ENCODE measurements at places on chromosomes 11 and 22.

DNA sequence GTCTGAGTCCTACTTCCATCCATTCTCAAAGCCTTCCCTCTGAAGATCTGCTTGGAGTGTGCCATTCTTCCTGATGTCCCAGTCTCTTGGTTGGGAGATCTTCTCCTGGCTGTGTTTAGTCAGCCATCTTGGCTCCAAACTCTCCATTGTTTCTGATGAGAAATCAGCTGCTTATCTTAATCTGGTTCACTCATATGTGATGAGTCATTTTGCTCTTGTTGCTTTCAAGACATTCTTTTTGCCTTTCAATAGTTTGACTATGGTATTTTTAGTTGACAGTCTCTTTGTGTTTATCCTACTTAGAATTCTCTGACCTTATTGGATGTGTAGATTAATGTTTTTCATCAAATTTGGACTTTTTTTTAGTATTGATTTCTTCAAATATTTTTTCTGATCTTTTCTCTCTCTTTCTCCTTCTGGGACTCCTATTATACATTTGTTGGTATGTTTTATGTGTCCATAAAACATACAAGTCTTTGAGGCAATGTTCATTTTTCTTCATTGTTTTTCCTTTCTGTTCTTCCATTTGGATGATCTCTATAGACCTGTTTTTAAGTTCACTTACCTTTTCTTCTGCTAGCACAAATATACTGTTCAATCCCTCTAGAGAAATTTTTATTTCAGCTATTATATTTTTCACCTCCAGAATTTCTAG, 77.2 kb upstream of the CLPB start:
- no peak for DNase-seq

DNA sequence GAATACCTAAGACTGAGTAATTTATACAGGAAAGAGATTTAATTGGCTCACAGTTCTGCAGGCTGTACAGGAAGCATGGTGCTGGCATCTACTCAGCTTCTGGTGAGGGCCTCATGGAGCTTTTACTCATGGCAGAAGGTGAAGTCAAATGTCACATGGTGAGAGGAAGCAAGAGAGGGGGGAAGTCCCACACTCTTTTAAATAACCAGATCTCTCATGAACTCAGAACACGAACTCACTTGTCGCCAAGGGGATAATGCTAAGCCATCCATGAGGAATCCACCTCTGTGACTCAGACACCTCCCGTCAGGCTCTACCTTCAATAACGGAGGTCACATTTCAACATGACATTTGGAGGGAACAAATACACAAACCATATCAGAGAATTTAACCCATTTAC, 42.2 kb downstream of the BIRC2 start:
- DNase-seq = no peak

- no peak for DNase-seq
Measured at GRCh38 chr11:64804346-64805210, 1.6 kb upstream of the MAP4K2 start.

- DNase-seq = peak; percentile 45
Measured at GRCh38 chr22:21940521-21940920, 12.1 kb downstream of the PPM1F start.

DNA sequence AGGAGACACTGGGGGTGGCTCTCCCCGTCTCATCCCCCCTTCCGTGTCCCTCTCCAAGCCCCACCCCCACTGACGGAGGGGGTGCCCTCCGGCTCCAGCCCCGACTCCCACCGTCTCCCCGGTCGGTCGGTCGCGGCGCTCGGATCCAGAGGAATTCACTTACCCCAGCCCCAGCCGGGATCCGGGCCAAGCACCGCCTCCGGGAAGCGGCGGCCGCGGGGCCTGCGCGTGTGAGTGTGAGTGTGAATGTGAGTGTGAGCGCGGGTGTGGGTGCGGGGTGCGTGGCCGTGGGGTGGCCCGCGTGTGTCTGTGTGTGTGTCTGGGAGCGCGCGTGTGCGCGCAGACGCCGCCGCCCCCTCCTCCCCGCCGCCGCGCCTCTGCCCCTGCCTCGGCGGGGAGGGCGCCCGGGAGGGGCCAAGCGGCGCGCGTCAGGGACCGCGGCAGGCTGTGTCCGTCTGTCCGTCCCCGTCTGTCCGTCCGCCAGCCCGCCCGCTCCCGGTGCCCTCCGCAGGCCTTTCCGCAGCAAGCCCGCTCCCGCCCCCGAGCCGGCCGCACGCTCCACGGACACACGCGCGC, at the start of gene ELFN2:
ELFN2 (minus strand) TSS at position 345 of the 576 bp plus-strand sequence. CDS start 51,945 bp downstream, outside the sequence.
- no peak for DNase-seq

DNA sequence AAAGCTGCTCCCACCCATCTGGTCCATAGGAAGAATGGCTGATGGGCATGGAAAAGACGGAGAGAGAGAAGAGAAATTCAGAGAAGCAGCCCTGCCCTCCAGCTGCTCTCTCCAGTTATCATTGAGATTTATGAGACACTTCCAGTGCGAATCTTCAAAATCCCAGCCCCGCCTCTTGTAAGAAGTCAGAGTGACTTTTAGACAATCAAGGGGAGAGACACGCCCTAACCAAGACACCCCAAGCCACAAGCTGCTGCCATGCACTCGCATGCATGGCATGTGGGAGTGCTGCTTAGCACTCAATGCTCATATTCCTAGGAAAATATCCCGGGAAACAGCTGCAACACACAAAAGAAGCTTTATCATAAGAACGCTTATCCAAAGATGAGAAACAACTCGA, 110.6 kb upstream of the BID start:
- DNase-seq = peak; percentile 73

GRCh38 chr11:72114570-72114969, 2.1 kb upstream of the ANAPC15 start:
- no peak for DNase-seq

DNA sequence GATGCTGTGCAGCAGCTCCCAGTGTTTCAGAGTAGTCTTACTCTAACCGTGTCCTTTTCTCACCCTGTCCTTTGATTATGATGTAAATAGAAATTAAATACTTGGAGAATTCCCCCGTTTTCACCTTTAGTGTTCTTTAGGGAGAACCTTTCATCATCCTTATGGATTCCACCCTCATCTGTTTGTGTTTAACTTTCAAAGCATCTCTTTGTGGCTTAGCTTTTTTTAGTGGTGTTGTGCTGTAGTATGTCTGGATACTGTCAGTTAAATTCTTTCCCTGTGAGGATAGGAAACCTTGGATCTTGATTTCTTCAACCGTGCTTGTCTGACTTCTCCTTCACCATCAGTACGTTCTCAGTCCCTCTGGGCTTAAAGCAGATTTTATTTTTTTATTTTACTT, 48.5 kb downstream of the PPP6R3 start:
- DNase-seq = no peak

- DNase-seq = no peak
Measured at GRCh38 chr11:92136797-92137196, 87.8 kb upstream of the FAT3 start.

GRCh38 chr11:16795146-16795545, 56.7 kb downstream of the C11orf58 start:
- DNase-seq = no peak

DNA sequence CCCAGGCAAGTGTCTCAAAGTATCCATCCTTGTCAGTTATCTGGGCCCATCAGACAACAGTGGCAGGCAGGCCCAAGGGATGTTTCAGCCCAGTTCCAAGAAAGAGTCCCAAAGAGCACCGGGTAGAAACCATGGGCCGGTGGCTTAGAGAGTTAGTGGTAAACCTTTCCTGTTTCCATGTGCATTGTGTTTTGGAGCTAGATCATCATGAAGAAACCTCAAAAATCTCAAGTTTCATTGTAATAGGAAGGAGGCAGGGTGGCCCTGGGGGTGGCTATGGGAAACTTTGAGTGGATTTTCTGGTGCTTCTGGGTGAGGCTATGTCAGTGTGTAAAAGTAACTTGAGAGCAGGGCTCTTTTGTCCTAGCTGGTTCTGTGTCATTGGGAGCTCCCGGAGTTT, 68.1 kb downstream of the UBASH3B start:
- DNase-seq = no peak

DNA sequence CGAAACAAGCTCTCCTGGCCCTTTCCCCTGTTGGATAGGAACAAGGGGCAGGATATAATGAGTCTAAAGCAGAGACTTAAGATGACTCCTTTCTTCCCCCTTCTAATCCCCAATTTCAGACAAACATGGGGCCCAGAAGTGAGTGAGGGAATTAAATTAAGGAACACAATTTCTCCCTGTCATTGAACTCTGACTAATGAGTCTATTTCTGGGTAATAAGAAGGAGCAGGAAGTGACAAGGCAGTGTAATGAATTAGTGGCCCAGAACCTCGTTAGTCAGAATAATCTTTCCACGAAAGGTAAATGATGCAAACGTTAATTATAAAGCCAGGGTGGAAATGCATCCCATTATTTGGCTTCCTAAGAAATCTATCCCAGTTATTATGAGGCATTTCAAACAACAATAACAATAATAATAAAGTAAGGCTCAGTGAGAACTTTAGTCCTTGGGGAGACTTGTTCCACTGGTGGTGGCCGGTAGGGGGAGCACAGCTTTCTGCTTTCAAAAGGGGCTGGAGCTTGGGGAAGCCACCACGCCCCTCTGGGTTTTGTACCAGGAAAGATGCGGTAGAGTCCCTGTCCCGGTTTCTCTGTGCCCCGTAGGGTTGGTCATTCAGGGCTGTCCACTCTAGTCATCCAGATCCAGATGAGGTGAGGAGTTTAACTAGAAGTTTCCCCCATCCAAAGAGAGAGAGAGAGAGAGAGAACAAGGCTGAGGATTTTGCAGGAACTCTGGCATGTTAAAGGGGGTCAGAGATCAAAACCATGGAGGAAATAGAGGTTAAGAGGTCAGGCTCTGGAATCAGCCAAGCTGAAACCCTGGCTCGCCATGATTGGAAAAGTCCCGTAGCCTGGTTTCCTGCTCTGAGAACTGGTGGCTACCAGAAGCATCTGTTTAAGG, 298.3 kb downstream of the NTM start:
- peak; percentile 60 for DNase-seq

- no peak for DNase-seq
Measured at GRCh38 chr22:19120829-19121630, 1.2 kb downstream of the DGCR2 start.

- DNase-seq = no peak
Measured at GRCh38 chr11:100777103-100777502, 90.0 kb downstream of the ARHGAP42 start.

DNA sequence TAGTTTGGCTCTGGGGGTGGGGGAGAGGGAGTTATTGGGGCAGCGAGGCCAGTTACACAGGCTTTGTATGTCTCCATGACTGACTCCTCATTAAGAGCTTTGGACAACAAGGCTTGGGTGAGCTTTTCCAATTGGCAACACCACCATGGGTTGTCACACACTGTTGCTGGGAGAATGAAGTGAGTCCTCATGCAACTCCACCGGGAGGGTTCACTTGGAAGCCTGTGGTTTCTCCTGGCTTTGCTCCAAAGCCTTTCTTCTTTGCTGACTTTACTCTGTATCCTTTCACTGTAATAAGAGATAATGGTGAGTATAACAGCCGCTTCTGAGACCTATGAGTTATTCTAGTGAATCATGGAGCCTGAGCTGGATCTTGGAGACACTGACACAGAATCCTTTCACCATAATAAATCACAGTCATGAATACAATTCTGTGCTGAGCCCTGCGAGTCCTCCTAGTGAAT, 24.9 kb downstream of the EIF3F start:
- DNase-seq = peak; percentile 28

- DNase-seq = no peak
Measured at GRCh38 chr11:56848141-56848809, 99.8 kb upstream of the OR9G4 start.

- no peak for DNase-seq
Measured at GRCh38 chr11:106959800-106960199, 58.5 kb downstream of the GUCY1A2 start.

- no peak for DNase-seq
Measured at GRCh38 chr11:9146477-9146876, 55.1 kb upstream of the SCUBE2 start.

DNA sequence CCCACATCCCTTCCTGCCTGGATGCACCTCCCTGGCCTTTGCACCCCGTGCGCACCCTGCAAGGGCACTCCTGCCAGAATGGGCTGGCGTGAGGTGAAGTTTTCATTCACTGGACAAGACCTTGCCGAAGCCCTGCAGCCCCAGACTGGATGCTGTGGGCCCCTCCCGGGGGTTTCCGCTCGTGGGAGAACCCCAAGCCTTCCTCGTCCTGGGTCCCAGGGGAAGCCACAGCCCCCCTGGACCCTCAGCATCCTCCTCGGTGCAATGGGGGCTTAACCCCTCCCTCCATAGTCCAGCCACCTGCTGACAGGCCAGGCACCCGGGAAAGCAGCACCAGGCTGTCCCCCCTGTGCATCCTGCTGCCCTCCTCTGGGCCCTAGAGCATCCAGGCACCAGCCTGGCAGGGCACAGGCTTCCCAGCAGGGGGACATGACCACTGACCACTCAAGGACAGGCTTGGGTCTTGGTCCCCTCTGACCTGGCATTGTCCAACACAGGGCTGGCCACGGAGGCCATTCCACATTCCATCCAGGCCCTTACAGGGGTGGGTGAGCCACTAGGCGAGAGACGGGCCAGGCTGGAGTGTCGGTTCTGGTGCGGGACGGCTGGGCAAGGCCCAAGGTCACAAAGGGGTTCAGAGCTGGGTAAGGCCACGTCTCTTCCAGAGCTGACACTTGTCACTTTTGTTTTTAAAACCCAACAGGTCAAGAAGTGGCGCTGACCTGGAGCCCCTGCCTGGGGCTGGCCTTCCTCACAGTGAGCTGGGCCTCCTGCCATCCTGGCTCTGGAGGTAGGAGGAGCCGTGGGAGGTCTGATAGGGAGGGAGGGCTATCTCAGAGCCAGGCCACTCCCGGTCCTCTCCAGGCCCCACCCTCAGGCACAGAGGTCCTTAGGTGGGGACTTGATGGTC, 41.5 kb upstream of the PPARA start:
- peak; percentile 62 for DNase-seq

- peak; percentile 1 for DNase-seq
Measured at GRCh38 chr11:2523821-2524391, 79.1 kb downstream of the KCNQ1 start.

DNA sequence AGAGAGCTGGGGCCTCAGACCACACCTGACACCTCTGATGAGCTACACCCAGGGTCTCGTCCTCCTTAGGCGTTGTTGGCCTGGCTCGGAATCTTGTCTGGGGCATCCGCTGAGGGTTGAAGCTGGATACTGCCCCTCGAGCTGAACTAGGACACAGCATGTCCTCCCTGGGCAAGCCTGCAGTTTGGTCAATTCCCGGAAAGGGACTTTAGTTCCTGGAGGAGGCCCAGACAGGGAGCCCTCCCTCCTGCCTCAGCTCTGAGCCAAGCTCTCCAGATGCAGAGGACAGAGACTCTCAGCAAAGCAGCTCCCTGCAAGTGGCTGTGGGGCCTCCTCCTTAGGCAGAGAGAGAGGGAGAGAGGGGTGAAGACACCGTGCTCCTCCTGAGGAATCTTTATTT, 4.9 kb downstream of the APOL3 start:
- DNase-seq = no peak

- DNase-seq = peak; percentile 21
Measured at GRCh38 chr11:106208760-106209159, 131.3 kb downstream of the AASDHPPT start.

DNA sequence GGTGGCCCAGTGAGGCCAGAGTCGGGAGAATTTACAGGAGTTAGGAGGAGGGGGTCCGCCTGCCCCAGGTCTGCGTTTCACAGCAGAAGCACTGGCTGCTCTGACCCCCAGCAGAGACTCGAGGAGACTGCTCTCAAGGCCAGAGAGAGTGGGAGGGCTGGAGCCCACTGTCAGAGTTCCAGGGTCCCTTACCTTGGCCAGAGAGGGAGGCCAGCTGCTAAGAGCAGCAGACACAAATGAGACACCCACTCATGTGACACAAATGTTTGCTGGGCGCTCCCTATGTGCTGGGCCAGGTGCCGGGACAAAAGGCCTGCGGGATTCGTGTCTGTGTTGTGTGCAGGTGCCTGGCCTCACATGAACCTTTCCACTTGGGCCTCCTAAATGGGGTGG, 2.8 kb upstream of the TNFRSF13C start:
- DNase-seq = no peak

- no peak for DNase-seq
Measured at GRCh38 chr11:75132080-75132479, 18.8 kb upstream of the SLCO2B1 start.
